Activated T-cell treated with anti-CD3 and anti-CD28 coated beads, Interleukin-2, amount 50 U/mL, for 72 hours (primary cell): ENCODE measurements at places on chromosomes 3 and 15. TPM values are rescaled to one million over a fixed set of nuclear protein-coding genes. Genes with fewer than 3 reads are reported as not detected.

DNA sequence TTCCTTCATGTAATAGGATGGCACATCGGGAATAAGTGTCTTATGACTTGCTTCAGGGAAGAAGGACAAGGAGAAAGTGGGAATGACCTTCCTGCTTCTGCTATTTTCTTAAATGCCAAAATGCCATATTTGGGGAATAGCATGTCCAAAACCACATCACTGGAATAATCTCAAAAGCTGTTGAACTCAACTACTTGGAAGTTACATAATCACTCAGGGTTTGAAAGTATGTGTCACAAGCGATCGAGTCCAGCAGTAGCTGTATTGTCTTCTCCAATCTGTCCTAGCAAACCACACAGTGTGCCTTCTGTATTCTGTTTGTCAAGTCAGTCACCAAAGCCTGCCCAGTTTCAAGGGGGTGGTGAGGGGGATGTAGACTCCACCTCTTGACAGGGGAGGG lies 58.3 kb upstream of the GADL1 start:
- no peak for DNase-seq

DNA sequence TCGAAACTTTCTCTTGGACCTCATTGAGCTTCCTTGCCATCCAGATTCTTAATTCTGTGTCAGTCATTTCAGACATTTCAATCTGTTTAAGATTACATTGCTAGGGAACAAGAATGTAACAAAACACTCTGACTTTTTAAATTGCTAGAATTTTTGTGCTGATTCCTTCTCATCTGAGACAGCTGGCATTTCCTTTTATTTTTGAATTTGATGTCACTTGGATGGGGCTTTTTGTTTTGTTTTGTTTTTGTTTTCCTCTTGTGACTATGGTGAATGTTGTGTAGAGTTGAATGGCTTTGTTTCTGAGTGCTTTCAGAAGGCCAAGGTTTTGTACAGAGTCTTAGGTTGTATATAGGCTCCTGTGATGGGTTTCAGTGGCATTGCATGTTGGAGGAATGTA lies 1129.3 kb downstream of the NAALADL2 start:
- no peak for DNase-seq

DNA sequence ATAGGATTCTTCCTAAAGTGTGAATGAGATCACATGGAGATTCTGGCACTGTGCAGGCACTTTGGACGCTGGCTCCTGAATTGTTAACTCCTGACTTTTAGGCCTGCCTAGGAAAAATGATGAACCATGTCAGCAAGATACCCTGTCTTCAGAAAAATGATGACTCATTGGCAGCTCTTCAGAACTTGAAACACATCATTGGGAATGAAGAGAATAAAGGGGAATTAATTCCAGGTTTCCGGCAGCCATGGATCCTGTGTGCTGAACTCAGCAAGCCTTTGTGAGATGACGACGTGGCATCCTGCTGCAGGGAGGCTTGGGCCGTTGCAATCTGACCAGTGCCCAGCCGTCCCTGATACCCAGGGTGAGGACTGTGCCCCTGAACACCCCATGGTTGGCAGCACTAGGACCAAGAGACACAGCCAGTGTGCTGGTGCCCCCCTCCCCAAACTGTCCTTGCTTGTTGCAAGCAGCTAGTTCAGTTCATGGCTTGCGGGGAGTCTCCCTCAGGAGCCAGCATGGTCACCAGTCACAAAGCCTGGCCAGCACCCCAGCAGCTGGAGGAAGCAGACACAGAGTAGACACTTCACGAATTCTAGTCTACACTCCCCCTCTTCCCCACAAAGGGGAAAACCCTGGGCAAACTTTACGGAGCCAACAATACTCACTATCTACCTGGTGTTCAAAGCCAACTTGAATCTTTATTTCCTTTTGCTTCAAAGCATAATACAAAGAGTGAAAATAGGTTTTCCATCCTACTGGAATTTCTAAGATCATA lies 7.8 kb upstream of the LIPC start:
- no peak for DNase-seq

DNA sequence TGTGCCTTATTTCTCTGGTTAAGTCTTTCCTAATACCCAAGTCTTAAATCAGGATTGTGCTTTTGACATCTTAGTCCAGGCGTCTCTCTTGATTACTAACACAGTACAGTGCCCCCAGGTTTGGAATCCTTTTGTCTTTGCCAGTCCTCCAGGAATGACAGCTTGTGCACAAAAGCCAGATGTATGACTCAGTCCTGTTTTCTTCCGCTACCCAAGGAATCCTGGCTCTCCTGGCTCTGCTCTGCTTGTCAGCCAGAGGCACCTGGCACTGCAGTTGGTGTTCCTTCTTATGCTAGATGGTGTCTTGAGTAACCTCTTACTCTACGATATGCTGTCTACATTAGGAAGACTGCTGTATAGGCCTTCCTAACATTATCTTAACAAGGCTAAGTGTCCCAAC lies 728.2 kb upstream of the NECTIN3 start:
- DNase-seq: no peak

OR5K2 gene
- total RNA-seq: not detected

DNA sequence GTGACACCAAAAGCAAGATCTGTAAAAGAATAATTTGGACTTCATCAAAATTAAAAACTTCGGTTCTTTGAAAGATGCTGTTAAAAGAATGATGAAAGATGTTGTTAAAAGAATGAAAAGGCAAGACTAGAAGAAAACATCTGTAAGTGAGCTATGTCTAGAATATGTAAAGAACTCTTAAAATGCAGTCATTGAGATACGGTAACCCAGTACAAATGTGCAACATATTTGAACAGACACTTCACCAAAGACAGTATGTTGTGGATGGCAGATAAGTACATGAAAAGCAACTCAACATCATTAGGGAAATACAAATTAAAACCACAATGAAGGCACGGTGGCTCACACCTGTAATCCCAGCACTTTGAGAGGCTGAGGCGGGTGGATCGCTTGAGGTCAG lies 139.5 kb downstream of the LRIG1 start:
- DNase-seq: no peak

DNA sequence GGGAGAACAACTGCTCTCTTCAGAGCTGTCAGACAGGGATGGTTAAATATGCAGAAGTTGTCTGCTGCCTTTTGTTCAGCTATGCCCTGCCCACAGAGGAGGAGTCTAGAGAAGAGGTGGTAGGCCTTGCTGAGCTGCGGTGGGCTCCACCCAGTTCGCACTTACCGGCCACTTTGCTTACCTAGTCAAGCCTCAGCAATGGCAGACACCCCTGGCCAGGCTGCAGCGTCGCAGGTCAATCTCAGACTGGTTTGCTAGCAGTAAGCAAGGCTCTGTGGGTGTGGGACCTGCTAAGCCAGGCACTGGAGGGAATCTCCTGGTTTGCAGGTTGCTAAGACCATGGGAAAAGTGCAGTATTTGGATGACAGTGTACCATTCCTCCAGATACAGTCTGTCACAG lies 12.3 kb upstream of the TMEM45A start:
- no peak for DNase-seq

DNA sequence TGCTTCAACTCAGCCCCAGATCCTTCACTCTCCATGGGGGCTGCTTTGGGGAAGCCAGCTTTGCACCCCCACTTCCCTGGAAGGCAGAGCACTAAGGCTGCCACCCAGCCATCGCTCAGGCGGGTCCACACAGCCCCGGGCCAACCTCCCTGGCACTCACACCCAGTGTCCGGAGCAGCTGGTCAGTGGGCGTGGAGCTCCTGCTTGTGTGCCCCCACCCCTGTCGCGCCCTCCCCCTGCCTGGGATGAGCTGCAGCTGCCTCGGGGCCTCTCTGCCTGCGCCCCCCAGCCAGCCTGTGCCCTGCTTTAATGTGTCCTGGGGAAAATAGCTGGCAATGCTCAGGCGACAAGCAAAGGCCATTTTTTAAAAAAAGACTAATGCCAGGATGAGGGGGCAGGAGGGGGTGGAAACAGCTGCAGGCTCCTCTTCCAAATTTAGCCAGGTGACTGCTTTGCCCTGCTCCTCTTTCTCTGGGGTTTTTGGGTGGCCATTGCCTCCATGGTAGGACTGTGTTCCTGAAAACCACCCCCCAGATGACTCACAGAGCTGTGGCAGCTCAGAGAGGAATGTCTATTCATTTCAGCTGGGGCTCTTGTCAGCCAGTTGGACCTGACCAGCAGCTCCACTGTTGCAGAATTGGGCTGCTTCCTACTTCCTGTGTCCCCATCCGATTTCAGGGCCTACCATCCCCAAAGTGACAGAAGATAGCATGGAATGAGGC lies 65.0 kb downstream of the CEMIP start:
- DNase-seq: no peak

DNA sequence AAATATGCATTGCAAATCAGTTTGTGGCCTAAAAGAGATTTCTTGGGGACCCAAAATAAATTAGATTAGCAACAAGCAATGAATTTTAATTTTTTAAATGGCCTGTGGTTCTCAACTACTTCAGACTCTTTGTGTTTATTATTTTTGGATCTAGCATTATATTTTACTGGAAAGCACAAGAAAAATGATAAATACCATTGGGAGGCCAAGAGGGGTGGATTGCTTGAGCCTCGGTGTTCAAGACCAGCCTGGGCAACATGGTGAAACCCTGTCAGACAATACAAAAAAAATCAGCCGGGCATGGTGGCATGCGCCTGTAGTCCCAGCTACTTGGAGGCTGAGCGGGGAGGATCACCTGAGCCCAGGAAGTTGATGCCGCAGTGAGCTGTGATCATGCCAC lies 13.6 kb downstream of the LACTB start:
- no peak for DNase-seq

DNA sequence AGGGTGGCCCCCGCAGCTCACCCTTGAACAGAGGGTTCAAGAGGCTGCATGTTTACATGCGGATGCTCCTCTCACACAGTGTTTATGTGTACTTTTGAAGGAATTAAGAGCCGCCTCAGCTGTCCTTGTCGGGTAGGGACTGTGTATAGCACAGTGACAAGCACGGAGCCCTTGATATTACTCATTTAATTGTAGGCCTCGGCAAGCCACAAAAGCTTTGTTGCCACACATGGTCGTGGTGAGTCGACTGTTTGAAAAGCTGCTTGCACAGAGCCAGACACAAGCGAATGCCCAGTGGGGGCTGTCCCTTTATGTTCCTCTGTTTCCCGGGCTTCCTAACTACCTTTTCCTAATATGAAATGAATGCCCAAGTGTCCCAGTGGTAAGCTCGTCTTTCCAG lies 4.5 kb downstream of the ESYT3 start:
- no peak for DNase-seq

C3orf18 gene
- 32.5 TPM for total RNA-seq

GRCh38 chr3:114329823-114330222 lies 36.0 kb downstream of the TIGIT start:
- DNase-seq: no peak

RBP2 gene
- not detected for total RNA-seq

DNA sequence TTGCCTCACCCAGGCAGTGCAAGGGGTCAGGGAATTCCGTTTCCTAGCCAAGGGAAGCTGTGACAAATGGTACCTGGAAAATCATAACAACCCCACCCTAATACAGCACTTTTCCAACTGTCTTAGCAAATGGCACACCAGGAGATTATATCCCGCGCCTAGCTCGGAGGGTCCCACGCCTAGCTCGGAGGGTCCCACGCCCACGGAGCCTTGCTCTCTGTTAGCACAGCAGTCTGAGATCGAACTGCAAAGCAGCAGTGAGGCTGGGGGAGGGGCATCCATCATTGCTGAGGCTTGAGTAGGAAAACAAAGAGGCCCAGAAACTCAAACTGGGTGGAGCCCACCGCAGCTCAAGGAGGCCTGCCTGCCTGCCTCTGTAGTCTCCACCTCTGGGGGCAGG lies 208.1 kb downstream of the FHIT start:
- no peak for DNase-seq

BCL2A1 gene
- total RNA-seq: 67.2 TPM

- no peak for DNase-seq
These were observed 222.8 kb downstream of the PTPRG start for GRCh38 chr3:61783993-61784718.

- DNase-seq: no peak
These were observed 133.6 kb downstream of the PLD1 start for GRCh38 chr3:171676601-171677175.

SKOR1 gene
- total RNA-seq: 0.31 TPM

DNA sequence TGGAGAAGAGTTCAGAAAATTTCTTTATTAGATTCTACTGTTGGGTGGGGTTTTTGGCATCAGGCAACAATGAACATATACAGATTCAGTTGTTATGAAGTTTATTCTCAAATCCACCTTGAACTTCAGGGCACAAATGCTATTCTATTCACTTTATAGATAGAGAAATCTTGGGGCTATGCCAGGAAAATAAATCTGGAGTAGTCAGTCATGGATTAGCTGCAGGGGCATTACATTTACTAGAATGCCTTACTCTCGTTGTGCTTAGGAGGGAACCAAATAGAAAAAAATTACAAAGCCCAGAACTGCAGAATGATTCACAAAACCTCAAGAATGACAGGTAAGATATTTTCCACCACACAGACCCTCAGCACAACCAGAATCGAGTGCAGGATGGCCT lies 216.7 kb downstream of the CDIN1 start:
- DNase-seq: no peak

MYZAP gene
- total RNA-seq: not detected

DNA sequence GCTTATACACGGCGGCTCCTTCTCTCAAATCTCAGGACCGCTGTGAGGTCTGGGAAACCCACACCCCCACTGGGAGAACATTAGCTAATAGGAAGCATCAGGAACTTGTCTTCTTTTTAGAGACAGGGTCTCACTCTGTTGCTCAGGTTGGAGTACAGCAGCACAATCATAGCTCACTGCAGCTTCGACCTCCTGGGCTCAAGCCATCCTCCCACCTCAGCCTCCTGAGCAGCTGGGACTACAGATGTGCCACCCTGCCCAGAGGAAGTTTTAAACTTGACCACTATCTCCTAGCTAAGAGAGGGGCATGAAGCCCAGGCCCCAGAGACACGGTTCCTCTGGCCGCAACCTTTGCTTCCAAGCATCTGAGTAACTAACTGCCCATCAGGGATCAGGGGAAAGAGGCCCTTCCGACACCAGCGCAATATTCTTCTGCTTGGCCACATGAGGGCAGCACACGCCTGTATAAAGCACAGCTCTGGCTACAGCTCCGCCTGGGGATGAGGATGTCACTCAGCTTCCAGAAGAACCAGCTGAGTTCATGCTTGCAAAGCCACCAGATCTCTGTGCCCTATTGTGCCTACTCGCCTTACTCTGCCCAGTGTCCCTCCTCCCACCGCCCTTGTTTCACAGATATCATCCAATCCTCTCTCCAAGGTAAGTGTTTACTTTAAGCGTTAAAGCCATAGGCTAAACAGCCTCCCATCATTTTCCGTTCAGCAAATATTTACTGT lies 57.6 kb upstream of the SLC6A11 start:
- DNase-seq: peak; percentile 54

DNA sequence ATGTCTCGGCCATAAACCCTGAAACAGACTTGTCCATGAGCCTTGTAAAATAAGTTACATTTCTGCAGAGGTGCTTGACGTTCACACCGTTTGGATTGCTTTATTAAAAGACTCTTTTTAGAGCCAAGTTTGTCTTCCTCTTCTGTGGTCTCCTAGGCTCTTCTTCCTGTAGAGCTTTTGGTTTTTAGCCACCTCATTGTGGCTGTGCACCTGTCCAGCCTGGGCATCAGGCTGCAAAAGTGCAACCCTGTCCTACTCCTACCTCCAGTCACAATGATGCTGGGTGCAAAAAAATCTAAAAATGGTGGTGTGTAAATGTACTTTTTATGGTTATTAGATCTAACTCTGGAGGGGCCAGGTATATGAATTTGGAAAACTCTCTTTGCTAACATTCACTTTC lies 2.8 kb upstream of the RIOX2 start:
- DNase-seq: no peak

IL20RB gene
- total RNA-seq: 1.7 TPM

MST1R gene
- total RNA-seq: 2.4 TPM

TAMM41 gene
- 31.2 TPM for total RNA-seq
